ENCODE measurements at places on chromosomes 12 and 14.

DNA sequence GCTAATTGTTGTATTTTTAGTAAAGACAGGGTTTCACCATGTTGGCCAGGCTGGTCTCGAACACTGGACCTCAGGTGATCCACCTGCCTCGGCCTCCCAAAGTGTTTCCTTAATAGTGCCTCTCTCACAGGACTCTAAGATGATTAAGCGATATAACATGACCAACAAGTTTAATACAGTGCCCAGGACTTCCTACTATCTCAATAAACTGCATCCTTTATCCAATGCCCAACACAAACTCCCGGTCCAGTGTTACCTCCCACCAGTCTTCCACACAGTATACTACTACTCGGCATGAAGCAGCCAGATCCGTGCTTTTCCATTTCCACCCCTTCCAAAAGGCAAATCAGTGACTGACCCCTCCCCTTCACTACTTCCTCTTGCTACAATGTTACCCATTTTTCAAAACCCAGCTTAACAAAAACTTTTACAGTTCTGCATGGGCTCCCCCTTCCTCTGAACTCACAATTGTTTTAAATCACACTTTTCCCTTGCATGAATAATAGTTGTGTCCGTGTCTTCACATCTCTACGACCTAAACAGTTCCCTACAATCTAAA, 900 bp downstream of the NOP2 start:
- no peak for DNase-seq

DNA sequence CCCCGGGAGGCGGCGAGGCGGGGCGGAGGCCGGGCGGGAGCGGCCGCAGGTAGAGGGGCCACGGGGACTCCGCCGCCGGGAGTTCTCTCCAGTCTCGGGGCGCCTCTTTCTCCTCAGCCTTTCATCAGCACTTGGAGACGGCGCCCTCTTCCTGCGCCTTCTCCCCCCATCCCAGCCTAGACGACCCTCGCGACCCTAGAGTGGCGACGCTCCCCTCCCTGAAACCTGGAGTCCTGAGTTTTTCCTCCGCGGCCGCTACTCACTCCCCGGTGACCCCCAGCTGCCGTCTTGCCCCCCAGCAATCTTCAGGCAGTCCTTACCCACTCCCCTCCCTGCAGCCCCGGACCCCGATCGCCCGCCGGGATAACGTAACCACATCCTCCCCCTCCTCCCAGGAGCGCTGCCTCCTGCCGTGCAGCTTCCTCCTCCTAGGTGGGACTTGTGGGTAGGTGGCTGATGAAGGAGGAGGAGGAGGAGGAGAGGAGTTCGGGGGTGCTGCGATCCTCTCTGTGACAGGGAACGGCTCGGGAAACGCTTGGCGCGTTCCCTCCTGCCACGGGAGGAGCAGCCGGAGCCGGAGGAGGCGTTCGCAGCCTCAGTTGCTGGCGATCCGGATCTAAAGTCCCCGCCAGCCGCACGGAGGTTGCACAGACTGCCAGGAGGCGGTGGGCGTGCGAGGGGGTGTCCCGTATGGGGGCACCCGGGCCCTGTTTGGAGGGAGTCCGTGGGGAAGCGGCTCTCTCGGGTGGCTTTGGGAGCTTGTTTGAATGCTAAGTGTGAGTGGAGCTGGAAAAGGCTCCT, 891 bp downstream of the PLEKHA5 start:
- DNase-seq, result peak; percentile 2

DNA sequence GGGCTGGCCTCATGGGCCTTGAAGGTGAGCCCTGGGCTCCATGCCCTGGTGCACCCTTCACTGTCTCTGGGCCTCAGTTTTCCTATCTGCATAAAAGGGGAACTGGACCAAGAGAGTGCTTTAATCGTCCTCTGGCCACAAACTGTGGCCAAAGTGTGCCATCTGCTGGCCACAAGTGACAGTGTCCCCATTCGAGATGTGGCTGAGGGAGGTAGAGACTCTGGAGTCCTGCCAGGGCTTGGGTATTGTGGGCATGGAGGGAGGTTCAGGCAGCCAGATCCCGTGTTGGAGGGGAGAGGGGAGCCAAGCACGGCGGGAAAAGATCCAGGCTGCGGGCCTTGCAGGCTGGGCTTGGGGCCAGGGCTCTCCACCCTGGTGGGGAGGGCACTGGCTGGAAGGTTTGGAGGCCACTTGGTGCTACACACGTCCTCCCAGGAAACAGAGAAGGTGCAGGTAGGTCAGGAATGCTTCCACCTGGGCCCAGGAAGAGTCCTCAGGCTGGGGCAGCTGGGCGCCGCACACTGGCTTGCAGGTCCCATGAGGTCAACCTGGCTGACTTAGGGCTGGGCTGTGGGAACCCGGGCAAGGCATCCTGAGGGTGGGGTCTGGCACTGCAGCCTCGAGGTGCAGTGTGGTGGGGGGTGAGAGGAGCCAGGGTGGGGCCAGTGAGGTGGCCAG, 7.3 kb upstream of the KIF26A start:
- DNase-seq, result peak; percentile 24

DNA sequence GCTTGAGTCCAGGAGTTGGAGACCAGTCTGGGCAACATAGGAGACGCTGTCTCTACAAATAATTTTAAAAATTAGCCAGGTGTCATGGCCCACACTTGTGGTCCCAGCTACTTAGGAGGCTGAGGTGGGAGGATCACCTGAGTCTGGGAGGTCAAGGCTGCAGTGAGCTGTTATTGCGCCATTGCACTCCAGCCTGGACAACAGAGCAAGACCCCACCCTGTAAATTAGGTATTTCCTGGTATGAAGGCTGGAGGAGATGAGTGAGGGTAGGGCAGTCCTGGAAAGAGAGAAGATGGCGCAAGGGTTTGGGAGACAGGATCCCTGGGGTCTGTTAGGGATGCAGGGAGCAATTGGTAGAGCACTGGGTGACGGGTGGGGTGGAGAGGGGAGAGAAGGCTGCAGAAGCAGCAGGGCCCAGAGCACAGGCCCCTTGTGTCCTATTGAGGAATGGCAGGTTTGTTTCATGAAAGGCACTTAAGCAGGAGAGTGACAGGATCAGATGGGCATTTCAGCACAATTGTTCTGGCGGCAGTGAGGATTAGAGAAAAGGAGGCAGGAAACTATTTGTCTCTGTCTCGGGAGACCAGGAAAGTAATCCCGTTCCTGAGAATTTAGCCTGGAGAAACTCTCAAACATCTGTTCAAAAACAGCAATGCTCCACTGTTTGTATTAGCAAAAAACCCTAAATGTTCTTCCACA, 47.2 kb upstream of the KTN1 start:
- no peak for DNase-seq

- no peak for DNase-seq
Observed at GRCh38 chr12:20148241-20148640, 220.1 kb upstream of the PDE3A start.

DNA sequence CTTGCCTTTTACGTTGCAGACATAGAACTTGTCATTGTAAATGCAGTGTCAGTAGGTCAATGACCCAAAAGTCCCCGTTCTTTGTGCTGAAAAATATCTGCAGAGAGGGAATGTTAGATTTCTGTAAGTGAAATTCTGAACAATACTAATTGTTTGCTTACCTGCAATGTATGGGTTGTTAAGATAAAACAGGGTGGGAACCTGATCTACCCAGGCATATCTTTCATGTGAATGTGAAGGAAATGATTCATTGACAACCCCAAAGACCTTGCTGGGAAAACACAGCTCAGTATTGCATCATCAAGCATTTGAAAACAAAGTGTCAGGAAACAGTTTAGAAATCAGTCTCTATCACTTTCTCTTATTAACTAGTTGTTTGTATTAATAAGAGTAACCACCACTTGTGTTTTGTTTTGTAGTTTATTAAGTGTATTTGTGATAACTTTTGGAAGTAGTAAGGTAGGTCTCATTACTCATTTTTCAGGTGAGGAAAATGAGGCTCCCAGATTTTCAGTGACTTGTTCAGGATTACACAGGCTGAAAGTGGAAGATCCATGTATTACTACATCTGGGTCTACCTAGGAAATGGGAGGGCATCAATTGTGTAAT, 57.9 kb upstream of the SLC38A2 start:
- DNase-seq, result peak; percentile 79

DNA sequence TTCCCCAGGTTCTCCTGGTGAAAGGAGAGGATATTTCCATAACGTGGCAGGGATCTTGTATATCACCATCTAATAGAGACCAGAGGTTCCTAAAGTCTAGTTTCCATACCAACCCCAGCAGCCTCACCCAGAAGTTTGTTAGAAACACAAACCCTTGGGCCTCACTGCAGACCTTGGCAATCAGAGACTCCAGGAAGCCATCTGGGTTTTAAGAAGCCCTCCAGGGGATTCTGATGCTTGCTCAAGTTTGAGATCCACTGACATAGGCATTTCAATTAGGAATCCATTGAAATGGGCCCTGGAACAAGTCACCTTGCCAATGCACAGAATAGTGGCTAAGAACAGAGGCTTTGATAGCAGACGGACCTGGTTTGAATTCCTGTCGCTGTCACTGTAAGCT, 2.2 kb upstream of the CMKLR1 start:
- no peak for DNase-seq
